MV-4-11 (cell line): ENCODE measurements at places on chromosomes 11 and 22.
A peak's percentile ranks its signal among the peaks of the same experiment; 100 is the strongest.

GRCh38 chr11:65505466-65506289 is 6.8 kb downstream of the MALAT1 start:
- no peak for DNase-seq

- no peak for DNase-seq
These were observed 30.5 kb upstream of the PPARA start for GRCh38 chr22:46119729-46120419.

GRCh38 chr11:72069787-72070251 is 10.5 kb downstream of the NUMA1 start:
- DNase-seq, result peak; percentile 93

- DNase-seq, result peak; percentile 18
These were observed 49.7 kb downstream of the MIAT start for GRCh38 chr22:26707090-26707489.

DNA sequence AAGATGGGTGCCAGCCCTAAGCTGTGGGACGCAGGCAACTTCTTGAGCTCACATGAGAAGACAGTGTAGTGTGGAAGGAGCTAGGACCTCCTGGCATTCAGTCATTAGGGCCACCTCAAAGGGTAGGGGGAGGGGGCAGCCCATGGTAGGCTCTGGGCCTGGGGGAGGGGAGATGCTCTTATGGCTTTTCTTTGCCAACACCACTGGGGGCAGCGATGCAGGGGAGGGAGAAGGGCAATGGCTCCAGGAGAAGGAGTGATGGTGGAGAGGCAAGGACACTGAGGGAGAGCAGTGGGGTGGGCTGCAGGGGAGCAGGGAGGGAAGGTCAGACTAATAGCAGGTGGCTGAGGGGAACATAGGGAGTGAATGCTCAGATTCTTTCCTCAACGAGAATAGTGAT is 63.3 kb upstream of the SUSD2 start:
- no peak for DNase-seq

DNA sequence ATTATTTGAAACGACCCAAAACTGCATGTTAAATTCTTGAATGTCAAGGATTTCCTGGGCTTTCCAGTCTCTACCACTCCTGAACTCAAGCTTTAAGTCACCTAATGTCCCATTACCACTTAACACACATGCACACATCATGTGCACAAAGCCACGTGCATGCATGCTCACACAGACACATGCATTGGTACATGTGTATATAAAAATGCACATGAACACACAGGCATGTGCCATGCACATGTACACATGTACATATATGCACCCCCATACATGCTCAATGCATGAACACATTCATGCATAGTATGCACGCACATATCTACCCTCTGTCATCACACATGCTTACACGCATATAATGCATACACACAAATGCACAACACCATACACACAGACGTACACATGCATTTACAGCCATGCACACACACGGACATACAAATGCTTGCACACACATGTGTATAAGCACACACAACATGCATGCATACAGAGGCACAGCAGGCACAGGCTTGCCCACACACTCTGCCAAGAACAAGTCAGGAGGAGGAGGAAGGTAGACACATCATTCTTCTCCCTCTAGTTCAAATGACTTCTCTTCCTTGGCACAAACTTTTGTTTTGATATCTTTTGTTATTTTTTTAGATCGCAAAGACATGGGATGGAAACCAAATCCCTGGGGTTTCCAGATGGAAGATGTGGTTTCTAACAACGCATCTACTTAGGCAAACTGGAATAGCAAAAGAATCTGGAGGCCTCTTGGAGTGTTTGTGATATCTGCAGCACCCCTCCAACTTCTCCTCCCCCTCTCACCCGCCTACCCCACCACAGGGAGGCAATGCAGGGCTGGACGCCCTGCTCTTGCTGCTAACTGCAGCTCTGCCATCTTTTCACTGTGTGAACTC is 24.6 kb downstream of the RASD2 start:
- no peak for DNase-seq

DNA sequence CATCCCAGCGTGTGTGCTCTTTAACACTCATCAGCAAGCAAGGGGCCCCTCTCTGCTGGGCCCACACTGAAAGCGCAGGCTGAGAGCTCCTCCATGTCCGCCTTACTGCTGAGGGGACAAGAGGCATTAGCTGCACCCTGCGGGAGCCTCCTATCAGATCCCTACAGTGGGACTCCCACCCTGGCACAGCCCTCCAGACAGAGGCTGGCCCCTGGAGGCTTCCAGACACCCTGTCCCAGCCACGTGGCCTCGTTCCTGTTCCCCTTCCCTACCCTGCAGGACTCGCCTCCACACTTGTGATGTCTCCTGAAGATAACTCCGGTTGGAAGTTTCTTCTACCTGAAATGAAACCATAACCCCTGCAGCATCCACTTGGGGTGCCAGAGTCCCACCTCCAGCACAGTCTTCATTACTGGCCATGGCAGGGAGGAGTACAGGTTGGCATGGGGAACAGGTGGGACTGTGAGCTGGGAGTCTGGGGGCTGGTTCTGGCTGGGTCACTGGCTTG is 5.0 kb upstream of the SH3BP1 start:
- no peak for DNase-seq

- no peak for DNase-seq
These were observed 33.2 kb upstream of the LDHA start for GRCh38 chr11:18361154-18361553.

- DNase-seq, result no peak
These were observed 71.1 kb downstream of the CCDC73 start for GRCh38 chr11:32723332-32723731.

DNA sequence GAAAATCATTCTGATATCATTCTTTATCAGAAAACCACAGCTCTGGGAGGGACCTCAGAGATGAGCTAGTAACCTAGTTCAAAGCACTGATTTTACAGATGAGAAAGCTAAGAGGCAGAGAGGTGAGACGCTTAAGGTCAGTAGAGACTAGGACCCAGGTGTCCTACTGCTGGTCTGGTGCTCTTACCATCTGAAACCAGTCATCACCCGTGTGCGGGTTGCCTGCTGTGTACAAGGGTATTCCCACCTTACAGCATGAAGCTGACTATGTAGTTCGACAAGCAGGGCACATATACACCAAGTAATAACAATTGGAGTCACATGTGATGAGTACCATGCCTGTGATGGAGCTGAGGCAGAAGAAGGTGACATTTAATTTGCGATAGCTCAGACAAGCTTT is 133.7 kb downstream of the ADAMTS15 start:
- no peak for DNase-seq

DNA sequence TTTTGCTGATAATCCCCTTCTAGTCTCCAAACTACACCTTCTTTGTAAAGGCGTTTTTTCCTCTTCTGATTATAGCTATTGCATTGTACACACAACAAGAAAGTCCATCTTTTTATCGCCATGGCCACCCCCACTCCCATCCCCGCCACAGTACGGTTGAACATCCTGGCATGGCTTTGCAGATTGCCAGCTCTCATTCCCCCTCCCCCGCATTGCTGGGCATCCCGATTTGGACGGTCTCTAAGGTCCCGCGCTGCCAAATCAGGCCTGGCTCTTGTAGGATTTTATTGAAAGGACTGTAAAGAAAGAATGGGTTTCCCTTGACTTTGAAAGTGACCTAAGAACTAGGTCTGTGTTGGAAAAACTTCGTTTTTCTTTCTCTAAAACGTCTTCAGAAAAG is 916 bp upstream of the SLC6A5 start:
- no peak for DNase-seq

GRCh38 chr11:126522606-126523005 is 167.1 kb downstream of the ST3GAL4 start:
- no peak for DNase-seq

GRCh38 chr22:20779818-20780158 is 5.9 kb downstream of the SERPIND1 start:
- no peak for DNase-seq

DNA sequence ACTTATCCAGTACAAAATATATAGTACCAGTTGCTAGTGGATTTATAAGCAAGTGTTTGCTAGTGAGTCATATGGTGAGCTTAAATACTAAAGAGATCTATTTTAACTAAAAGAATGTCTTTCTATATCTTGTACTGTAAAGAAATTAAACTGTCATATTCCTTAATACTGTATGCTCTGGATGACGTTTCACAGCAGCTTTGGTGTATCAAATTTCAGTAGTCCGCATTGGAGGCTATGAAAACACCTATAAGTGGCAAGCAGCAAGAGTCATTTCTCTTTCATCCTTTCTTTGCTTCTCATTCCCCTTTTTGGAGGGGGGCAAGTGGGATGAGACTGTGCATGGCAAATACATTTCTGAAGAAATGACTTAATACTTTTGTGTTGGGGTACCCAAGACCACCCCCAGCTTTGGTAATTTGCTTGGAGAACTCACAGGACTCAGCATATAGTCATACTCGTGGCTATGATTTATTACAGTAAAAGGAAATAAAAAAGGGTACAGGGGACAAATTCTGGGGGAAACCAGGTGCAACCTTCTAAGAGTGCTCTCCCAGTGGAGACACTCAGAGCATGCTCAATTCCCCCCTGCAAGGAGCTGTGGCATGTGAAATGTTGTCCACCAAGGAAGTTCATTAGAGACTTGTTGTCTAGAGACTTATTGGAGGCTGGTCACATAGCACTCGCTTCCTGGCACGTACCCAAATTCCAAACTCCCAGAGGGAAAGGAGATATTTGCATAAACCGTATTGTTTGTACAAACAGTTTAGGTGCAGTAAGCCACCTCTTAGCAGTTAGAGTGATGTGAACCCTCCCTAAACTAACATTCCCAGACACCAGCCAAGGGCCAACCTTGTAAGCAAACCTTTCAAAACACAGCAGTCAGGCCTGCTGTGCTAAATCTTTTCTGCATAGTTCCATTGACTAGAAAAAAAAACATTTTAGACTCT is 210.8 kb downstream of the PGR start:
- DNase-seq, result no peak

GRCh38 chr11:100152766-100153165 is 534.3 kb upstream of the ARHGAP42 start:
- DNase-seq, result no peak

- DNase-seq, result no peak
These were observed 384.8 kb downstream of the MN1 start for GRCh38 chr22:27416511-27417420.

- peak; percentile 71 for DNase-seq
These were observed 60.0 kb downstream of the MYO7A start for GRCh38 chr11:77187776-77188632.

DNA sequence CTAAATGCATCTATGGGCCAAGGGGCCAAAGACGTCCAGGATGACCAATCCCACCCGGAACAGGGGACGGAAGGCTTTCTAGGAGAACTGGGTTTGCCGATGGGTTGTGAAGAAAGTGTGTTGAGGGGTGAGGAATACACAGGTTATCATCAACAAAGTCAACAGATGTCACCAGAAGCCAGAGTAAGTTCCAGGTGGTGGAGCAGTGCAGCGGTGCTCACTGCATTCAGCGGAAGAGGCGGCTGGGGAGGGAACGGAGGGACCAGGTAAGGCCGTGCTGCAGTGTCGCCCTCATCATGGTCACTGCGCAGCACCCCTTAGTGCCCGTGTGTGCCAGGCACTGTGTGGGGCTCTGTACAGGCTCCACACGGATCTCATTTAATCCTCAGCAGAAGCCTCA is 176.0 kb downstream of the EFCAB6 start:
- no peak for DNase-seq

GRCh38 chr11:62512961-62513360 is 33.6 kb downstream of the AHNAK start:
- no peak for DNase-seq

- DNase-seq, result no peak
These were observed 18.1 kb downstream of the POLA2 start for GRCh38 chr11:65279741-65280440.

DNA sequence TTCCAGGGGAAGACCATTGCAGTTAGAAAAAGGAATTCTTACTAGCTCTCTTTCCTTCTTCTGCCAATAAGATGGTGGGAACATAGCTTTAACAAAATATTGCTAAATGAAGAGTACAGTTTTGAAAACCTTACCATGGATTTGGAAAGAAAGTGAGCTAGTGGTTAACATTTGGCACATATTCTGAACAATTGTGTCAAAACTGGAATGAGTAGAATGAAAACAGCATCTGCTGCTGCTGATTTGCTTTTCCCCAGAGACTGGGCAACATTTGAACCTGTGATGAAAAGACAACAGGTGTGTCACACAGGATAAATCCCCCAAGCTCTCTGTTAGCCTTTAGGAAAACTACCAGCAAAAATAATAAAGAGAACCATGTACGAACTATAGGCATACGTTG is 761.4 kb downstream of the KCNA4 start:
- DNase-seq, result no peak

DNA sequence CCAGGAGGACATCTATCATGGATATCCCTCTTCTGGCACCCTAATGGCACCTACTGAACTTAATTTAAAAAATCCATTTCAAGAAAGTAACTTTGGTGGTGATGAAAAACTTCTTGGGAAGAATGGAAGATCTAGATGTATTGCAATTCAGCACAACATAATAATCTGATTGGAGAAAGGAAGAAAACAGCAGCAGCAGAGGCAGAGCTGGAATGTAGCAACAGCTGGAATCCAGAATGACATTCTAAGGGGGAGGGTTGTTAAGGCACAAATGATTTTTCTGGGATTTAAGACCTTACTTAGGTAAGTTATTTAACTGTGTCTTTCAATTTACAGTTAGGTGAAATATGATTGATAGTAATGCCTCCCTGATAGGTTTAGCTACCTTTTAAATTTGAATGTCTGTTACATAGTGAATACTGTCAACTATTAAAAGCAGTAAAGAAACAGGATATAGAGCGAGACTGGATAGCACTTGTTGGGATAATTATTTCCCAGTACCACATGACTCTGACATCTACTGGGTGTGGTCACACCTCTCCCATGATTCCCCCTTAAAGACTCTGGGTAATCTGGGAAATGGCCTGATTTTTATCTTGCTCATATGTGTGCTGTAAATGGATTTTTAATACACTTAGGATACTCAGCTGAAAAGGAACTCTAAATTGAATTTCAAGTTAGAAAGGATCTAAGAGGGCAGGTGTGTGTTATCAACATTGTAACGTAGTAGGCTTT is 11.7 kb downstream of the CAPRIN1 start:
- no peak for DNase-seq

GRCh38 chr22:29259253-29259899 is 8.4 kb downstream of the RHBDD3 start:
- no peak for DNase-seq

- DNase-seq, result peak; percentile 11
These were observed 813 bp upstream of the BTBD10 start for GRCh38 chr11:13463779-13464290.

DNA sequence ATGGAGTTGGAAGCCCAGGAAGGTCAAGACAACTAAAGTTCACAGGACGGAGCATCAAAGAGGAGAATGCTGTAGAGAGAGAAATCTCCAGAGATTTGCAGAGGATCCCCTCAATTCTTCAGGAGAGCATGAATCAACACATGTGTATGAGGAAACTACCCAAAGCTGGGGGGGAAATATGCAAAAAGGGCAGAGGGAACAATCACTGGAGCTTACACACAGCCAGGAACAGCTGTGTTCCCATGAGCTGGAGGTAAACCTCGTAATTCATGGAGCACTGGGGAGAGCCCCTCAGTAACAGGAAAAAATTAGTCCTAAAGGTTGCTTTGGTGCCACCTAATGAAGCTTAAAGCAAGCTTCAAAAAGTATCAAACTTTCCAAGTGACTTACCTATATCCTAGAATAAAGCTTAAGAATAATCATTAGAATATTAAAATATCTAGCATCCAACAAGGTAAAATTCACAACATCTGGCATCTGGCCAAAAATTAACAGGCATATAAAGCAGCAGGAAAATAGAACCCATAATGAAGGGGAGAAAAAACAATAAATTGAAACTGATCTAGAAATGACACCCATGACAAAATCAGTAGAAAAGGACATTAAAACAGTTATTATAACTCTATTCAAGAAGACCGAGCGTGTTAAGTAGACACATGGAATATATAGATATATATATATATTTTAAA is 134.2 kb downstream of the STK33 start:
- DNase-seq, result no peak

GRCh38 chr11:117985953-117986887 is at the start of gene IL10RA:
Gene IL10RA, plus strand, starts transcription at chr11:117986394. Its CDS starts 74 bp downstream, at chr11:117986468.
- DNase-seq, result peak; percentile 75
